CD4-positive, alpha-beta T cell treated with Interleukin-15 for 4 hours (primary cell): ENCODE measurements at places on chromosomes 12 and 14.

DNA sequence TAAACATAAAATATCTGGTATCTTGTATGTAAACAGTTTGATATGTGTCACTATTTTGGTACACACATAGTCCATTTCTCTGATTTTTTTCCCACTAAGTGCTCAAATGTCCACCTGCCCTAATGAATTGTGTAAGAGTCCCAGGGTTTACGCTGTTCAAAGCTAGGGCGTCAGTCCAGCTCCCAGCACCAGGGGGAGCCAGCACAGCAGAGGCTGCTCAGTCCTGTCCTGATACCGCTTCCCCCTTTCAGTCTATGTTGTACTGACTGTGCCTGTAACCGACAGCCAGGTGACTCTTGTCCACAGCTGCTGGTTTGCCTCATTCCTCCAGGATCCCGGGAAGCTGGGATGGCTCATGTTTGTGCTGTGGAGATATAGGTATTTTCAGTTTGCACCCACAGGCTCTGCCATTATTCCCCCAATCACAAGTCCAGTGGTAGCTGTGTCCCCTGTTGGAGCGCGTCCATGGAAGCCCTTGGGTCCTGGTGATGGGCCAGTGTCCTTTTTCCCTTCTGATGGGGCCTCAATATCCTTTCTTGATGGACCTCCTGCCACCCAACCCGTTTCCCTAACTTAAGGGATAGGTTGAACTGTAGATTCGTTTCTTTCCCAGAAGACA lies 242.0 kb downstream of the NEDD1 start:
- peak; percentile 38 for DNase-seq

DNA sequence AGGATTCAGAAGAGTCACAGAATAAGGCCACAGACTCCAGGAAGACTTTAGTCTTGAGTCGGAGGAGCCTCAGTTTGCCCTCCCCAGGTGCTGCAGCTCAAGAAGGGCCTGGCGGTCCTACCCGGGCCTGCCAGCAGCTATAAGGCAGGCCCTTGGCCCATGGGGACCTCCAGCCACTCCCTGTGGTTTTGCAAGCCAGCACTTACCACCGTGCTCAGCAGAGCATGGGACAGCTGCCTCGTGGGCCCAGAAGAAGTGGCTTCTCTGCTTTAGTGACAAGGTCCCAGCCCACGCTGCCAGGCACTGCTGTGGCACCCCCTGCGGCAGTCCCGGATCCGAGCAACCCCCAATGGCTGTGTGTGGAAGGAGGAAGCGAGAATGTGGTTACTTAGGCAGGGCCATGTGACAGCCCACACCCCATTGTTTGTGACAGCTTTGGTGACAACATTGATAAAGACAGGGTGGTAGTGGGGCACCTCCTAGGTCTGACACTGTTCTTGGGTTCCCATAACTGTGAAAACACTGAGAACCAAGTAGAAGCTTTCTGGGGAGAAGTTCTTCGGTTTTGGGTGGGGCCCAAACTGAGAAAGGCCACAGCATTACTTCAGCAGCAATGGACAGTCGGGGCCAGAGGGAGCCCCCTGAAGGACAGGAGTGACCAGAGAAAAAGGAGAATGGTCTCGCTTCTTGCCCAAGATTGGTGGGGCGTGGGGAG lies at the start of gene SELPLG:
TSS of gene SELPLG (minus strand) at position 361 of the 715 bp plus-strand sequence. CDS start 9,587 bp downstream, outside the sequence.
- DNase-seq = peak; percentile 94

DNA sequence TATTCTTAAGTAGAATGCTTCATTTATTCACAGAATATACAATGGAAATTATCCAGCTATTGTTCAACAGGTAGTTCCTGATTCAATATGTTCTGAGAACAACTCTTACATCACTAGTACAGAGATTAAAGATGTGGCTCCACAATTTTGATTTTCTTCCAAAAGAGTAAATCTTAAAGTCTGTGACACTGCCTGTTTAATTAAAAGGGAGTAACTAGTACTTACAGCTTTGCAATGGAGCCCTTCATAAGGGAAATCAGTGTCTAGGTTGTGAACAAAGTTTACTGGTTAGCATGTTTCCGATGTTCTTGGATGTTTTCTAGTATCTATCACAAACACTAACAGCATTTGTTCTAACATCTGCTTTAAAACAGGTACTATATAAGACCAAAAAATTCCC lies 30.8 kb downstream of the MIA2 start:
- DNase-seq = no peak

DNA sequence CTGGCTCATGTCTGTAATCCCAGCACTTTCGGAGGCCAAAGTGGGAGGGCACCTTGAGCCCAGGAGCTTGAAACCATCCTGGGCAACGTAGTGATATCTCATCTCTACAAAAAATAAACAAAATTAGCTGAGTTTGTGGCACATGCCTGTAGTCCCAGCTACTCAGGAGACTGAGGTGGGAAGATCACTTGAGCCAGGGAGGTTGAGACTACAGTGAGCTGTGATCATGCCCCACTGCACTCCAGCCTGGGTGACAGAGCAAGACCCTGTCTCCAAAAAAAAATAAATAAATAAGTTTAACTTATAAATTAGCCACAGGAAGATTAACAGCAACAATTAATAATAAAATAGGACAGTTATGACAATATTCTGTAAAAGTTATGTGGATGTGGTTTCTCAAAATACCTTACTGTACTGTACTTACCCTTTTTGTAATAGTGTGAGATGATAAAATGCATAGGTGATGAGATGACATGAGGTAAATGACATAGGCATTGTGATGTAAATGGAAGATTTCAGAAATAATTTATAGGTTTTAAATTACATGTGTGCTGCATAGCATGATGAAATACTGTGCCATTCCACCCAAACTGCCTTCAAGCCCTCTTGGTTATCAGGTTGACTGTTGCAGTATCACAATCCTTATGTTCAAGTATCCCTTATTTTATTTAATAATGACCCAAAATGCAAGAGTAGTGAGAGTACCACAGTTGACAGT lies 22.0 kb downstream of the USP15 start:
- DNase-seq = no peak

DNA sequence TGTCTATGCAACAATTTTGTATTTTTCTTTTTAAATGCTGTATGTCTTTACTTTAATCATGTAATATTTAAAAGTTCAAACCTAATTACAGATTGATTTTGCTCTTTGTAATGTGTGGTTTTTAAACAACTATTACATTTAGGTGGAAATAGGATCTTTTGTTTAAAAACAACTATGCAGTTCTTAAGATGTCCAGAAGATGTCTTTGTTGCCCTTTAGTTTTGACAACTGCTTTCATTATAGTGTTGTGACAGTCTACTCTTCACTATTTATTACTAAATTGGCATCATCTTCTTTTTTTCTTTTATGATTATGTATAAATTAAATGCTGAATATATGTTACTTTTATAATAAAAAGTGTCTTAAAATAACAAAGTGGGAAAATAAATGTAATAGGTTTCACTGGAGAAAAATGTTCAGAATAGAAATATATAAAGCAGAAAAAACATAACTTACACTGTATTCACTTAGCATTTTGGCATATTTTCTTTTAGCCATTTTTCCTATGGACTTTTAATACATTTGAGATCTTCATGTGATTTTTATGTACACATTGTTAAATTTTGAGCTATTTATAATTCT lies 27.1 kb upstream of the PCNX4 start:
- DNase-seq = peak; percentile 41

- no peak for DNase-seq
Measured at GRCh38 chr12:8036346-8036745, 3.8 kb downstream of the FOXJ2 start.

DNA sequence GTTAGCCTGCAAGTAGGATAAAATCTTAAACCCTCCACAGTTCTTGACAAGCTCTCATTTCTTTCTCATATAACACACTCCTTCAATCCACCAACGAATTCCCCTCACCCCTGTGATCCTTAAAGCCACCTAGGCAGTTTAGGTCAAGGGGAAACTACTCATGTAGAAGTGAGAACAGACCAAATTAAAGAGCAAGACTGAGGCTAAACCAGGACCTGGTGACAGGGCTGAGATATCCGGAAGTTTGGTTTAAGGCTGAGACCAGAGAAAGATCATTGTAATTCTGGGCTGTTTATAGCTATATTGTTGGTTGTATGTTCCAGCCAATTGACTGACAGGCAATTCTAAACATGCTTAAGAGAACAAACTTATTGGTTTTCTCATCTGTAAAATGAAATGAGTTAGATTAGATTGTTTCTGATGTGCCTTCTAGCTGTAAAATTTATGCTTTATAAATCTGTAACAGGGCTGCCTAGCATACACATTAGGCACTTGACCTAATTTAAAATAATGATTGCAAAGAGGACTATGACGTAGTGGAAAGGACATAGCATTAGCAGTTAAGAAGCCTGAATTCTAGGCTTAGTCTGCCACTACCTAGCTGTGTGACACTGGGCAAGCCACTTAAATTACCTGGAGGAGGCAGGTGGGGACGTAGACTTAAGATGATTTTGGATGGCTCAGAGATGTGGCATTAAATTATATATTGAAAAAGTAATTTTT lies 53.9 kb upstream of the PTGR2 start:
- DNase-seq = no peak

DNA sequence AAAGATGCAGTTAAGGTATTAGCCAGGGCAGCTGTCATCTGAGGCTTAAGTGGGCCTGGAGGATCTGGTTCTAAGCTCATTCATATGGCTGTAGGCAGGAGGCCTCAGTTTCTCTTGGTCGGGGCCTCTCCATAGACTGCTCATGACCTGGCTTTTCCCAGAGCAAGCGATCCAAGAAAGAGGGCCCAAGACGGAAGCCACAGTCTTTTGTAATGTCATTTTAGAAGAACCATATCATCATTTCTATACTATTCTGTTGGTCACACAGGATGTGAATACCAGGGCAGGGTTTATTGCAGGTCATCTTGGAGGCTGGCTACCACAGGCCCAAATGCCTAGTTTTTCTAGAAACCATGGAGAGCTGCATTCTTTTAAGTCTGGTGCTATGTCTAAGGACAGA lies 47.7 kb downstream of the GNG2 start:
- no peak for DNase-seq

GRCh38 chr14:28751467-28752058 lies 15.0 kb upstream of the FOXG1 start:
- DNase-seq = no peak

- DNase-seq = no peak
Measured at GRCh38 chr14:93078870-93079269, 36.9 kb downstream of the ITPK1 start.

- no peak for DNase-seq
Measured at GRCh38 chr12:39205969-39206368, 237.0 kb downstream of the KIF21A start.

GRCh38 chr14:58077621-58078020 lies 74.4 kb downstream of the ARMH4 start:
- no peak for DNase-seq

GRCh38 chr12:121344506-121344905 lies 7.7 kb downstream of the ANAPC5 start:
- DNase-seq = no peak

- no peak for DNase-seq
Measured at GRCh38 chr14:72545411-72546311, 348.2 kb downstream of the DPF3 start.

- no peak for DNase-seq
Measured at GRCh38 chr14:105433161-105433605, 13.6 kb downstream of the MTA1 start.

- no peak for DNase-seq
Measured at GRCh38 chr12:27462851-27463250, 16.3 kb downstream of the SMCO2 start.

DNA sequence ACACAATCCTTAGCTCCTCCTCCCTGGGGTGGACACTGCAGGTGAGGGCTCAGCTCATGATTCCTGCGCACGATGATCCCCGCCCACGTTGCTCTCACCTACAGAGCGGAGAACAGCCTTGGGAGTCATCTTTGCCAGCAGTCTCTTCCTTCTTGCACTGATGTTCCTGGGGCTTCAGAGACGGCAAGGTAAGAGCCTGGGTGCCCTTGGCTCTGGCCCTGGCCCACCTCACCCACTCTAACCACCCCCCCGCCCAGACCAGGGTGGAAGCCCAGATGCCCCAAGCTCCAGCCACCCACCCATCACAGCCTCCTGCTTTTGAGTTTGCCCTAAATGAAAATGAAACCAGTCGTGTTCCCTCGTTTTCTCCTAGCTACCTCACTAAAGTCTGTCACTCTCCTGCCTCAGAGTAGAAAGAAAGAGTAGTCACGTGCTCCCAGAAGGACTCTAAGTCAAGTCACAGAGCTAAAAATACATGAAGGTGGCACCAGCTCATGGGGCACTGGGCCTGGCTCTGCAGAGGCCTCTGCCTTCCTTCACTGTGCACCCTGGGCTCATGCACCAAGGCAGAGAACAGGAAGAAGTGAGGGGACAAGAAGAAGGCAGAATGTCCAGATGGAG lies 9.0 kb downstream of the TAPBPL start:
- peak; percentile 51 for DNase-seq

GRCh38 chr12:98909746-98910145 lies 264.7 kb downstream of the APAF1 start:
- no peak for DNase-seq

GRCh38 chr12:54661048-54661447 lies 12.9 kb upstream of the DCD start:
- no peak for DNase-seq

- DNase-seq = no peak
Measured at GRCh38 chr12:132161796-132162507, 17.7 kb downstream of the NOC4L start.

GRCh38 chr12:78683031-78683430 lies 181.5 kb upstream of the SYT1 start:
- no peak for DNase-seq

DNA sequence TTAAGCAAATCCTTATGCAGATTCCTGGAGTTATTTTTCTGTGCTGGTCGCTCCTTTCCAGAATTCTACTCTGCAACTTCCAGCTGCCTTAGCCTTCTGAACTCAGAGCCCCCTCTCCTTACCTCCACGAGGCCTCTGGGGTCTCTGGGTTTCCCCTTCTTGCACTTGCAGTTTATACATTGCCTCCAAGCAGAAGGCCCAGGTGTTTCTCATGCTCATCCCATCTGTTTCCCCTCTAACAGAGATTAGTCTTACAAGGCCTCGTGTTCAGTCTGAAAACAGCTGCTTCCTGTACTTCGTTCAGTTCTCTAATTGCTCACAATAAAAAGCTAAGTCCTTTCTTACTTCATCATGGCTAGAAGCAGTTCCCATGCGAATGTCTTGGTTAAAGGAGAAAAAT lies 134.4 kb upstream of the FGD4 start:
- no peak for DNase-seq

- no peak for DNase-seq
Measured at GRCh38 chr14:34070917-34071407, 120.1 kb upstream of the EGLN3 start.

GRCh38 chr12:75981247-75982168 lies 50.1 kb downstream of the PHLDA1 start:
- no peak for DNase-seq

DNA sequence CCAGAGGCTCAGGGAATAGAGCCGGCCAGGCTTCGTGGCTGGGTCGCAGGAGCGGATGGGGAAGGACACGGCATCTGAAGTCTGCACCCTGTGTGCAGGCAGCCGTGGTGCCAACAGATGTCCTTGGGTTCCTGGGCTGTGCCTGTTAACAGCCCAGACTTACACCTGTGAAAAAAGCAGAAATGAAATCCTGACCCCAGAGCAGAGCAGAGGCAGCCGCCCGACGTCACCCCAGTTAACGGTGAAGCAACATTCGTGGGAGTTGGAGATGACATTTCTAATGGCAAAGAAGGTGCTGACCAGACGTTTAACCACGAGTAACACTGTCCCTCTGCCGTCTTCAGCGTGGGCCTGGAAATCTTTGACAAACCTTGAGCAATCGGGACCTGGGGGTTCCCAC lies 200.3 kb upstream of the DIO3 start:
- DNase-seq = no peak

GRCh38 chr12:114221957-114222630 lies 183.8 kb downstream of the TBX5 start:
- no peak for DNase-seq
